ENCODE measurements at places on chromosomes 1 and 21.
A peak's percentile ranks its signal among the peaks of the same experiment; 100 is the strongest.

GRCh38 chr1:36768486-36769178, 265.7 kb downstream of the GRIK3 start:
- DNase-seq = no peak

- no peak for DNase-seq
These were observed 1063.4 kb downstream of the PLA2G4A start for GRCh38 chr1:187891993-187892682.

DNA sequence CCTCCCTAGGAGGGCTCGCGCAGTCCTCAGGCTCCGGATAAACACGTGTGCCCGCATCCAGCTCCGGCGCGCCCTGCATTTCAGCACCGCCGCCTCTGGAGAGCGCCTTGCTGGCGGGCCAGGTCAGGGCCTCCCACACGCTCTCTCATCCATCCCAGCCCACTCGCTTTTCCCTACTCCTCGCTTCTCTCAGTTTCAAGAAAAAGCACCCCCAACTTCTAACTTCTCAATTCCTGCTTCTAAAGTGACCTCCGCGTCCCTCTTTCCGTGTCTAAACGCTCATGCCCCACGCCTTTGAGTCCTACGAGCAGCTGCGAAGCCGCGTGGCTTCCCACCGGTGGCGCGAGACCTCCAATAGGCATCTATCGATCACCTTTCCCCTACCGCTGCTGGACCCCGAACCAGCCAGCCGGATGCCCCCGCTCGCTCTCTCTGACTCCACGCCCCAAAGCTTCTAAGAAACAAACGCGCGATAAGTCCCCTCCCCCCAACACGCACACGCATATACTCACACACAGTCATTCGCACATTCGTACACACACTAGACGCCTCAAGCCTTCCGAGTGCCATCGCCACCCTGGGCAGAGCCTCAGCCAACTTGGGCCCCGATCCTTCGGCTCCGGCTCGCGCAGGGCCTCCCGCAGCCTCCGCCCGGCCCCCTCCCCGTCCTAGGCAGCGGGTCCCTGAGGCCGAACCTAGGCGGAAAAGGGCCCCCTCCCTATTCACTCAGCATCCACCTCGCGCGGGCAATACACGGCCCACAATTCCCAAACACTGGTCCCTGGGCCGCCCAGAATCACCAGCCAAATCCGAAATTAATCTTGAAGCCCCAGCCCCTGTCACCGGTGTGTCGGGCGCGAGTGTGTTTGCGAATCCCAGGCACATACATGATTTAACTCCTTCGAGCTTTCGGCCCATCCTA, 1.1 kb downstream of the NMNAT2 start:
- no peak for DNase-seq

DNA sequence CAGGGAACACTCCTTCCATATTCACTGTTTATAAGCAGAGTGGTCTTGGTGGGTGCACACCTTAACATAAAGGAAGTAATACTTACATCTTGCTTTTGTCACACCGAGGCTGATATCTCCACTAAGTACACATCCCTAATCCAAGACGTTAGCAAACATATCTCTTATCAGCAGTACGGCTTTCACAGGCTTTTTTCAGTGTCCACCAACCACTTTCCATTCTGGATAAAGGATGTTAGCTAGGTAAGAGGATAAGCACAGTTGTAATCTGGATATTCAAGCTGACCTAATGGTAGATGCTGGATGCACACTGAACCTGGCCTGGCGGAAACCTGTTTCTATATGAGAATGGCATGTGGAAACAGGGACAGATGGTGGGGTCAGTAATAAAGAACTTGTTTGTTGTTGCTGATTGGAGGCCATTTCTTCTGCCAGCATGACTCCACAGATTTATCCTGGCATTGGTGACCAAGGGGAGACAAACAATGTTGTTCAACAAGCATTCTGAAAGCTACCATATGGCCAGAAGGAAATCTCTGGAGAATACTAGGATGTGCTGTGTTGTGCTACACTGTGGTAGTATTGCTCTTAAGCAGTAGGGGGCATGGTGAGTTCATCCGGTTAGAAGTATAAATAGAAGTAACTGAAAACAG, 416.4 kb downstream of the PTBP2 start:
- peak; percentile 55 for DNase-seq

DNA sequence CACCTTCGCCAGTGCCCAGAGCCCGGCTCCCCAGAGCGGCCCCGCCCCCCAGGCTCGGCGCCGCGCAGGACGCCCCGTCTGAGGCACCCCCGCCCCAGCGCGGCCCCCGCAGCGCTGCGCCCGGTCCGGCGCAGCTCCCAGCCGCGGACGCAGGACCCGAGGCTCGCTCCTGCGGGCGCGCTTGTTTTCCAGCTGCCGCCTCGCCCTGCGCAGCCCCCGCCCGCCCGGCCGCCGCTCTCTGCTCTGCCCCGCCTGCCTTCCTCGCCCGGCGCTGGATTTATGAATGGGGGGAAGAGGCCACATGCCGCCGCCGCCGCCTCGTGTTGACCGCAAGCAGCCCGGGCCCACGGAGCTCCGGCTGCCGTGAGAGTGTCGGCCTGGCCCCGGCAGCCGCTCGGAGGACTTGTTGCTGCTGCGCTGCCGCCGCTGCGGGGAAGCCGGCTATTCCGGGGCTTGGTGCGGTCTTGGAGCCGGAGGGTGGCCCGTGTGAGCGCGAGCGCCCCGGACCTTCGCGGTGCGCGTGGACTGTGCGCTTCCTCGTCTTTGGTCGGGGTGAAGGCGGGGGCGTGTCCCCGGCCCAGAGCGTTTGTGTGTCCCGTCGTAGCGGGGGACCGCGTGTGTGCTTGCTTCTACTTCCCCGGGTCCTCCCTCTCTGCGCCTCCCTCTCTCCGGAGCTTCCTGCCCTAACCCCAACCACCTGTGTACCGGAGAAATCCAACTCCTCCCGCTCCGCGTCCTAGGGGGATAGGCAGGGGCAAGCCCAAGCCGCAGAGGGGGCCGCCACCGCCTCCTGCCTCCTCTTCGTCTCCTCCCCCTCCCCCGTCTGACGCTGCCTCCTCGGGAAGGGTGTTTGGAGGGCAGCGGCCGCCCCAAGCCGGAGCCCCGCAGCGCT, 736 bp downstream of the KCNC4 start:
- no peak for DNase-seq

DNA sequence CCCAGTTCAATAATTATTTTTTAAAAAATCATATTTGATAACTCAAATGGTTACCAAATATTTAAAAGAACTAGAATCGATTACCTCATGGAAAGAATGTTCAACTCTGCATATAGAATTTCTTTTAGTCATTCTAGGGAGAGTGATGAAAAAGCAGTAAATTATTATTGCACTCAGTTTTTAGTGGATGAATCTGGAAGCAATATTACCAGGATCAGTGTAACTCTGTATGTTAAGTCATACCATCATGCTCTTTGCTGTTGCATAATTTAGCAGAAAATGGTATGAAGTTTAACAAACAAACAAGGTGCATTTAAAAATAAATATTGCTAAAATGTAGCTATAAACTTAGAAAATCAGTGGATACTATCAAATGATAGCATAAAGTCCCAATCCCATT, 46.1 kb upstream of the ARHGAP29 start:
- DNase-seq = no peak

- DNase-seq = no peak
These were observed 714.9 kb downstream of the ADGRL2 start for GRCh38 chr1:82515650-82516049.

- no peak for DNase-seq
These were observed 104.2 kb upstream of the ADAMTS5 start for GRCh38 chr21:27070861-27071670.

- no peak for DNase-seq
These were observed 18.4 kb upstream of the DESI2 start for GRCh38 chr1:244634546-244634945.

DNA sequence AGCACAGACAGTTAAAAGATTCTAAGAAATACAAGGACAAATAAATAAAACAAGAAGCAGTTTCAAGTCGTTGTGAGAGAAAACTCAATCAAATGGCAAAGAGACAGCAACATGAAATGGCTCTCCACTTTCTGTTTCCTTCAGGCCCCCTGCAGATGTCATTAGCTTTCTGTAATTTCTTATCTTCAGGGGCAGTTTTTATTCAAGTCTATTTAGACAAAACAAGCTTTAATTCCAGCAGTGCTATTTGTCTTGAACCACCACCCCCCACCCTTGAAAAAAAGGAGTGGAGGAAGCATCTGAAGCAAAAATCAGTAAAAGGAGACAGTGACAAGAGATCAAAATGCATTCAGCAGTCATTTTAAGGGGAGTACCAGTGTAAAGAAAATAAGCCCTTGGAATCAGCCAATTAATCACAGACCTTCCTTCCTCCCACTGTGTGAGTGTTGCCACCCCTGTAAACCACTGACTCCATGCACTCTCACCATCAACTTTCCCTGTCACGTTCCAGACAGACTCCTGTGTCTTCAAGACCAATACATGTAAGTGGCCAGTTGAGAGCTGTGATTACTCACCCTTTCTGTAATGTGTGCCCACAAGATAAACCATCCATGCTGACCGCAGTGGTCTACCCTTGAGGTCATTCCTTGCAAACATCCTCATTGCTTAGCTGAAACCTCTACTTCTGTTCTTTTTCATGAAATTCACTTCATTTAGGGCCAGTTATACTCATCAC, 136.1 kb upstream of the HOOK1 start:
- no peak for DNase-seq

DNA sequence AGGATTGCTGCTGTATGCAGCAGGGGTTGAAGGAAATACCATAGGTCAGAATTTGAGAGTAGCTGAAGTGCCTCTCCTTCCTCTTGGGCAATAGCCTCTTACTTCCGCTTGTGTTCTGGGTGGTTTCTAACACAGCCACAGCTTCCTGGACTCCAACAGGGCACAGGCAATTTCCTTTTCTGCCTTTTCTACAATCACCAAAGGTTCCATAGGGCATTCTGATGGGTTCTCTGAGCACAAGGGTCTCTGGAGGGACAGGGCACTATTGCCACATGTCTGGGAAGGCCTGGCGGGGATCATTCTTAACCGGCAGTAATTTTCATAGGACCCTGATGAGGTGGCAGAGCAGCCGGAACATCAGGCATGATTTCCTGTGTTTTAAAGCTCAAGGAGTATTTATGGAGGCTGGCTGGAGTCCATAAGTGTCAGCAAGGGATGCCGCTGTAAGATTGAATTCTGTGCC, 5.5 kb upstream of the AGTRAP start:
- no peak for DNase-seq

GRCh38 chr1:25786887-25787759, 12.9 kb upstream of the SELENON start:
- DNase-seq = no peak

DNA sequence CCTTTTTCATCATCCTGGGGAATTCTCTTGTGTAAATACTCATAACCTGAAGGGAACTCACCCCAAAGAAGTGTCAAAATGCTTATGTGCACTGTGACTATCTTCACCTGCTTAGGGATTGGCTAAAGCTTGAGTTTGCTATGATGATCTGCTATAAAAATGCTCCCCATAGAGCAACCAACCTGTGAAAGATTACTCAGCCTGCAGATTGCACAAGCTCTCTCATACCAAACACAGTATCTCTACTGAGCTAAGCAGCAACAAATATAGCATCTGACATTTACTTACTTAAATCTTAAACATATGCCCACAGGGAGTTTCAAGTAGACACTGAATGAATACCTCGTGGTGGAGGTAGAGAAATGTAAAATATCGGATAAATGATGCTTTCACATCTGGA, 725.8 kb downstream of the MRPL39 start:
- DNase-seq = no peak

- no peak for DNase-seq
These were observed 163.7 kb downstream of the NTMT2 start for GRCh38 chr1:170309389-170310013.

DNA sequence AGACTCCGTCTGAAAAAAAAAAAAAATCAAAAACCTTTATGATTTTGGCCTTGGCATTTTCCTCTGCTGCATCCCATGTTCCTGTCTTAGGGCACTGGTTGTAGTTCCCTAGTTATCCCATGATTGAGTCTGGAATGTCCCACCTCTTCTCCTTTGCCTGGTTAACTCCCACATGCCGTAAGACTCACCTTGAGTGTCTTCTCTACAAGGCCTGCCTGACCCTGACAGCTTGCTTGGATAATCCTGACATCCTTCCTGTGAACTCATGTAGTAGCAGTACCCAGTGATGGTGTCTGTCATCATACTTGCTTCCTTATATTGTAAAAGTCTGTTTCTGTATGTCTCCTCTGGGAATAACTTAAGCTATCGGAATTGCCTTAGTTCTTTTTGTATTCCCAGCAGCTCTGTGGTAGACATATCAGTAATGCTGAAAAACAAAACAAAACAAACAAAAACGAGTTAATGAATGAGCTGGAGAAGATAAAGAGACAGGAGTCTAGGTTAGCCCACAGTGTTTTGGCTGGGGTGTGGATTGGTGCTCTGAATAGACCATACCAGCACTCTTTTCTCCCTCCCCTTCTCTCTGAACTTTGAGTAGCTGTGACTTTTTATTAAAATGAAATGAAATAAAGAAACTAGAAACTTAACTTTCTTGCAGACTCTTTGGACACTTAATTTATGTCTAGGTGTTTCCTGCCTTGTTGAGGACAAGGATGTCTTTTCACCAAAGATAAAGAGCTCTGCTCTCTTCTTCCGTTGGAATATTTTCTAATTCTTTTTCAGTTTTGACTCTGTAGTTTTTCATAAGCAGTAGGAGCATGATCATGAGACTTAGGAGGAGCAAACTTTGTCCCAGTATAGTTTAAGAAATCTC, 15.1 kb downstream of the NEK7 start:
- no peak for DNase-seq

GRCh38 chr1:182059936-182060335, 1.6 kb downstream of the ZNF648 start:
- no peak for DNase-seq

GRCh38 chr1:89540406-89540970, 15.9 kb downstream of the LRRC8B start:
- DNase-seq = no peak

DNA sequence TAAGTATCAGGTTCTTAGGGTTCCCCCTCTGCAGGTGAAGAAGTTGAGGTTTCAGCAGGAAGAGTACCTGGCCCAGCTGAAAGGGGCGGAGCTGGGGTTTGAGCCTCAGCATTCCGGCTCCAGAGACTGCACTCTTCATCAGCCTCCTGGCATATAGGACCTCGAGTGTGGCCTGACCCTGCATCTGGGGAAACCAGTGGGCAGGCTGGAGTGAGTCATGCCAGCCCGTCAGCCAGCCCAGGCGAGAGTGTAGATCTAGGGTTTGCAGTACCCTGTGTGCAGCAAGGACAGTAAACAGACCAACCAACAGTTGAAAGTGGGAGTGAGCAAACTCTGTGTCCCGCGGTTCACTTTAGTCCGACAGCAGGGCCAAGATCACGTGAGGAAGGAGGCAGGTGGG, 14.1 kb downstream of the MFSD2A start:
- DNase-seq = no peak

DNA sequence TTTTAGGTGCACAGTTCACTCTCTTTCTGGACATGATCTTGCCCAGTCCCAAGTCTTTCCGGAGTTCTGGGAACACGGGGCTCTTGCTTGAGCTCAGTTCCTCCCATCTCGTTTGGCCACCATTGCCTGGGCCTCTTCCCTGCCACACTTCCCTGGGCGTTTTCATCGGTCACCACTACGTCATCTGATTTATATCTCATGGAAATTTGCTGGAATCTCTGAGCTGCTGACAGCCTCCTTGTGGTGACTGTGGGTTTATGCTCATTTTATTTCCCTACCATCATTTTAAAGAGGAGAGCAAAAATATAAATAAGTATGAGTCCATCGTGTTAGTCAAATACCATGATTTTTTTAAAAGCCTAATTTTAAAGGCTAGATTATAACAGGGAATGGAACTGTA, 449.1 kb upstream of the KAZN start:
- no peak for DNase-seq
